ENCODE measurements at places on chromosomes 16 and 17.
A peak's percentile ranks its signal among the peaks of the same experiment; 100 is the strongest.

- no peak for DNase-seq
These were observed 78.9 kb downstream of the NT5M start for GRCh38 chr17:17382065-17382459.

GRCh38 chr17:63838631-63839171 is 3.8 kb downstream of the SMARCD2 start:
- DNase-seq: no peak

- DNase-seq: no peak
These were observed 49.9 kb downstream of the ADCY7 start for GRCh38 chr16:50316102-50316847.

DNA sequence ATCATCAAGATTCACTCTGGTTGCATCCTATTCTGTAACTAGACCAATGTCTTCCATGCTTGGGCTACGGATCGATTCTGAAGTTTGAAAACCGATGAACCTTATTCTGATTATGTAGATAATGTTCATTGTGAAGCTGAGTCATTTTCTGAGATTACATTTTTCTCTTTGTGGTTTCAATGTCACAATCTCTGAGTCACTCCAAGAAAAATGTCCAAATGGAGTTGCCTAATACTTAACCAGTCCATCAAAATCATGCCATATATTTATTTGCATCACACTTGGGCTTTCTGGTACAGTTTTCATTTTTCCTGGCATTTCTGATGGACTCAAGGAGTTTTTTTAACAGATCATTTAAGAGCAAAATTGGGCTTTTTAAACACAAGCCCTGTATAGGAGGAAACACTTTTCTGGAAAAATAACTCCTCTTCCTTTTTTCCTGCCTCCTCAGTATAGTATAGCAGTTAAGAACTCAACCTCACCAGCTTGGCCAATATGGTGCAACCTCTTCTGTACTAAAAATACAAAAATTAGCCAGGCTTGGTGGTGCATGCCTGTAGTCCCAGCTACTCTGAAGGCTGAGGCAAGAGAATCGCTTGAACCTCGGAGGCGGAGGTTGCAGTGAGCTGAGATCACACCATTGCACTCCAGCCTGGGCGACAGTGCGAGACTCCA is 17.5 kb downstream of the CACNG3 start:
- peak; percentile 12 for DNase-seq

DNA sequence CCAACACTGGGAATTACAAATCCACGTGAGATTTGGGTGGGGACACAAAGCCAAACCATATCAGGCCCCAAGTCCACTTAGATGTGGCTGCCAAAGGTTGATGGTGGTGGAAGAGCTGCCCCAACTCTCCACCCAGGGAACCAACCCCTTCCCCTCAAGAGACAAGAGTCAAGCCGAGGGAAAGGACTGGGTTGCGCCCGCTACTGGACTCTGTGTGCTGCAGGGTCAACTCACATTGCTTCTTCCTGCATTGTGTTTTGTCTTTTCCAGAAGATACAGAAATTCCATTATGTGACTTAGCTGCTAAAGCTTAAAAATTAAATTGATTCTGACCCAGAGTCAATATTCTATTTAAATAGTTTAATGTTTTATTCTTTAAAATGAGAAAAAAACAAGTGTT is 58.5 kb downstream of the ADAMTS18 start:
- peak; percentile 30 for DNase-seq

DNA sequence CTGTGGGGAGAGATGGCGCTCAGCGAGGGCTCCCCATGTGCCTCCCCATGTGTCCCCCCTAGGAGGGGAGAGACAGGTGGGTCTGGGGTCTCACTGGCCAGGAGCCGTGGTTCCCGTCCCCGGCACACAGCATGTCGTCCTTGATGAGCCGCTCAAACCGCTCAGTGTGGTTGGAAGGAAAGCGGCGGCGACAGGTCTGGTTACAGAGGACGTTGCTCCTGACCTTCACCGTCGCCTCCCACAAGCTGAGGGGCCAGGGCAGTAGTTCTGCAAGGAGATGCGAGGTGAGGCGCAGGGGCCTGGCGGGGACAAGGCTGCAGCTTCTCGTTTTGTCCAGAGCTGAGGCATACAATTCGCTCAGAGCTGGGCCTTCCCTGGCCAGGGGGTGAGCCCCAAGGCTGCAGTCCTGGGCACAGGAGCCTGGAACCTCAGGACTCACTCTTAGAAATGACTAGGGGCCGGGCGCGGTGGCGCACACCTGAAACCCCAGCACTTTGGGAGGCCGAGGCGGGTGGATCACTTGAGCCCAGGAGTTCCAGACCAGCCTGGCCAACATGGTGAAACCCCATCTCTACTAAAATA is 22.8 kb upstream of the UBE2I start:
- no peak for DNase-seq

- no peak for DNase-seq
These were observed 100.6 kb upstream of the ZNF750 start for GRCh38 chr17:82940226-82941020.

GRCh38 chr16:24580665-24581064 is 41.3 kb downstream of the RBBP6 start:
- DNase-seq: no peak

DNA sequence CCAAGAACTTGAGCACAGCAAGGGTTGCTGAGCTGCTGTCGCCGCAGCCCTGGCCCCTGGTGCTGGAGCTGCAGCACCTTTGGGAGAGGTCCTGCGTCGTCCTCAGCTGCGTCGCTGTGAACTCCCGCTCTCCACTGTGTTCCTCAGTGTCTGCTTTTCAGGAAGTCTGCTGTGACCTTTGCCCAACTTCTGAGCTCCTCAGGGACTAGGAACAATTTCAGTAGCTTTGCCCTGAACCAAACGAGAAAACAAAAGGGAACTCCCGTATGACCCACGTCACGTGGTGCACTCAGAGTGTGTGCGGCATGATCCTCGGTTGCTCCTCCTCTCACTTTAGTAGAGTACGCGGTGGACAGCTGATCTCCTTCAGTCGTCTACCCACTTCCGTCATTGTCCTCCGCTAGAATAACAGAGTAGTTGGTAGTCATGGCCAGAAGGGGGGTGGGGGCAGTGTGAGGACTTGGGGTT is 44.2 kb downstream of the WDR45B start:
- DNase-seq: no peak

DNA sequence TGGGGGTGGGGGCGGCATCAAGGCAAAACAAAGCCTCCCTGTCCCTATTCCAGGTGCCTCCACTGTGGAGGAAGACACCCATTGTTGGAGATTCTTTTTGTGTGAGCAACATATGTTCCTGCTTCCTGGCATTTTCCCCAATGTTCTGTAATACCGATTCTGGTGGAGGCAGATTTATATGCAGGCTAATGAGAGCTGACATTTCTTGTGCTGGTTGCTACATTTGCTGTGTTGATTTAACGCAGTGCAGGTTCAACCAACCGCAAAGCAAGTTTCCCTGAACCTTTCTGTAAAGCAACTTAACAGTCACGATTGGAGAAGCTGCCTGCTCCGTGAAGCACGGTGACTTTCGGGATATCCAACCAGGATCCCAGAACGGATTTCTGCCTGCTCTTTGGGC is 260.5 kb downstream of the CBLN1 start:
- no peak for DNase-seq

DNA sequence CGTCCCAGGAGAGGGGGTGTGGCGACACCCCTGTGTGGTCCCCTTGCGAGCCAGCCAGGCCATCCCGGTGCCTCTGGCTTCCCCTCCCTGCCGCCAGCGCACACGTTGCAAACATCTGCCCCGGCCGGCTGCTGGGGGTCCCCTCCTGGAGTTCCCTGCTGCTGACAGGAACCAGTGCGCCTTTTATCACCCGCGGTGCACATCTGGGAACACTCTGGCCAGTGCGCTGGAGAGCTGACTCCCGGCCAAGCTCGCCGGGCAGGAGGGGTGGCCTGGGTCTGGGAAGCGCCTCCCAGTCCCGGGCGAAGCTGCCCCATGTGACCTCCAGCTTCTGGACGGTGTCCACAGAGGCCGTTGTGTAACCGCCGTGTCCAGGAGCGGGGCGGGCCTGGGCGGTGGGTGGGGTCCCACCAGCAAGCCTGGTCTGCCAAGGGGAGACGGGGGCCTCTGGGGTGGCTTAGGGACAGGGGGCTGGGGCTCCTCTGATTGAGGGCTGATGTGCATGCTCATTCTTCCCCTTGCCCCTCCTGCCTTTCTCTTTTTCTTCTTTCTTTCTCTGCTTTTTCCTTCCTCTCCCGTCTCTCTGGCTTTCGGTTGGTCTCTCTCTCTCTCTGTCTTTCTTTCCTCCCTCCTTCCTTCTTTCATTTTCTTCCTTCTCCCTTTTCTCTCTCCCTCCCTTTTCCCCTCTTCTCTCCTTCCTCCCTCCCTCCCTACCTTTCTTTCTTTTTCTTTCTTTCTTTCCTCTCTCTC is 25.2 kb upstream of the CIBAR2 start:
- no peak for DNase-seq

DNA sequence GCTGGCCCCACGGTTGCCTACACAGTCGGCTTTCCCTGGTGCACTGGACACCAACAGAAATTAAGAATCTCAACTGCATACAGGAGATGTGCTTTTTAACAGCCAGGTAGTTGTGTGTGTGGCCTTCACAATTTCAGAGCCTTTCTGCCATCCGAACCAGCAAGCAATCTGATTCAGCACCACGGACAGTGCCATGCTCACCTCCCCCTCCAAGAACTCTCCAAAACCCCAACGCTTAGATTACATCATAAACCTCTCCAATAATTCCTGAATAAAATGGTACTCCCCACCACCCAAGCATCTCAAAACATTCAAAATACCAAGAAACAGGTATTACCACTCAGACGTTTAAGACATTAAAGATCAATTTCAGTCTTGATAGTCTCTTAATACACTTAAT is 31.8 kb downstream of the USP7 start:
- DNase-seq: peak; percentile 31

GRCh38 chr17:32484628-32485027 is 2.2 kb upstream of the CDK5R1 start:
- no peak for DNase-seq

DNA sequence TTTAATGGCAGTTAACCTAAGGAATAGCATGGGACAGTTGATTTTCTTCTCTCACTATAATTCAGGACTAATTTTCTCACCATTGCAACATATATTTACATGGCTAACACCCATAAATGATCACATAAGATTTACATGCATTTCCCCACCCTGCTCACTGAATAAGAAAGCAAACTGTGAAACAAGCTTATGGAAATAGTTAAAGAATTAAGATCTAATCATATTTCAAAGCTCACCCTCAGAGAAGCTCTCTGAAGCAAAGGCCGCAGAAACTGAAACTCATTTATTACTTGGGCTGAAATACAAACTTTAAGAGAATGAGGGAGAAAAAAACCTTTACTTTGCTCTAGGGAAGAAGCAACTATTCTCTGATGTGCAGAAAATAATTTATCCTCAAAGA is 218.7 kb upstream of the AXIN2 start:
- no peak for DNase-seq

- DNase-seq: no peak
These were observed 9.8 kb upstream of the TEX19 start for GRCh38 chr17:82349287-82349701.

- peak; percentile 88 for DNase-seq
These were observed 2.4 kb upstream of the ALOXE3 start for GRCh38 chr17:8120520-8121406.

DNA sequence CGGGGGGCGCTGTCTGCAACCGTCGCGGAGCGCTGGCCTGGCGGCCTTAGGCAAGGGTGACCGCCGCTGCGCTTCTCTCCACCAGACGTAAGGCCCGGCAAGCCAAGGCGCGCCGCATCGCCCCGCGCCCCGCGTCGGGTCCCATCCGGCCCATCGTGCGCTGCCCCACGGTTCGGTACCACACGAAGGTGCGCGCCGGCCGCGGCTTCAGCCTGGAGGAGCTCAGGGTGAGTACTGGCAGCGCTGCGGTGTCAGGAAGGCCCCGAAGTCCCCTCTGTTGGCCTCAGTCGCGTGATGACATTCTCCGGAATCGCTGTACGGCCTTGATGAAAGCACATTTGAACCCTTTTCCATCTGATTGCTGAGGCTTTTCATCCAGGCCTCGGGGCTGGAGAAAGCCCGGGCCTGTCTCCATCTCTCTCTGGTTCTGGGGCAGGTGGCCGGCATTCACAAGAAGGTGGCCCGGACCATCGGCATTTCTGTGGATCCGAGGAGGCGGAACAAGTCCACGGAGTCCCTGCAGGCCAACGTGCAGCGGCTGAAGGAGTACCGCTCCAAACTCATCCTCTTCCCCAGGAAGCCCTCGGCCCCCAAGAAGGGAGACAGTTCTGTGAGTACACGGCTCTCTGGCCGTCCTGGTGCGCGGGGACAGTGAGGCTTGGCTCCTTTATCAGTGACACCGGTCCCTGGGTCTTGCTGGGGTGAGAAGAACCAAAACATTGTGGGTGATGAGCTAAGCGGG is 831 bp downstream of the RPL13 start:
- DNase-seq: no peak

- peak; percentile 66 for DNase-seq
These were observed 11.8 kb downstream of the GNAO1 start for GRCh38 chr16:56203052-56203451.

- no peak for DNase-seq
These were observed 383.4 kb downstream of the CDH11 start for GRCh38 chr16:64738321-64738960.

- DNase-seq: no peak
These were observed 7.5 kb downstream of the CTU2 start for GRCh38 chr16:88713568-88714419.

DNA sequence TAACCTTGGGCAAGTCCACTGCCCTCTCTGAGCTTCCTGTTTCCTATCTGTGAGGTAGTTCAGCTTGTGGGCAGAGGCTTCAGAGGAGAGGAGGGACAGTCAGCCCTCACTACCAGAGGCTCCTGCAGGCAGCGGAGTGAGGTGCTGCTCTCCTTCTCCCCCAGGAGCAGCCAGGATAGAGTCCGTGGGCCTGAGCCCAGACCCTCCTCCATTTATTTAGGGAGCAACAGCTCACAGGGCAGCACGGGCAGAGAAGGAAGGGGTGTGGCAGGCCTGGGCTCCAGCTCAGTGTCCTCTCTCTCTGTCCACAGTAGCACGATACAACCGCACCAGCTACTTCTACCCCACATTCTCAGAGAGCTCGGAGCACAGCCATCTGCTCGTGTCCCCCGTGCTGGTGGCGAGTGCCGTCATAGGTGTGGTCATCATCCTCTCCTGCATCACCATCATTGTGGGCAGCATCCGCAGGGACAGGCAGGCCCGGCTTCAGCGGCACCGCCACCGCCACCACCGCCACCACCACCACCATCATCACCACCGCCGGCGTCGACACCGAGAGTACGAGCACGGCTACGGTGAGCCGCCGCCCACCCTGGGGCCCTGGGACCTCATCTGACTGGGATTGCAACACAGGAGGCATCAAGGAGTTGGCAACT is 42.3 kb downstream of the BEAN1 start:
- no peak for DNase-seq

GRCh38 chr17:54985476-54985875 is 16.9 kb downstream of the STXBP4 start:
- no peak for DNase-seq

GRCh38 chr16:81778861-81779535 is at the start of gene PLCG2:
TSS of gene PLCG2 (plus strand) at chr16:81779291. CDS start at chr16:81785990, 6,699 bp downstream.
- peak; percentile 74 for DNase-seq

- DNase-seq: no peak
These were observed 197.9 kb upstream of the CDH11 start for GRCh38 chr16:65319621-65320231.

- DNase-seq: no peak
These were observed 46.7 kb upstream of the MAP3K14 start for GRCh38 chr17:45363498-45363897.

GRCh38 chr16:90077757-90078578 is 837 bp upstream of the PRDM7 start:
- DNase-seq: peak; percentile 33
